ENCODE measurements at places on chromosomes 3 and 15.

DNA sequence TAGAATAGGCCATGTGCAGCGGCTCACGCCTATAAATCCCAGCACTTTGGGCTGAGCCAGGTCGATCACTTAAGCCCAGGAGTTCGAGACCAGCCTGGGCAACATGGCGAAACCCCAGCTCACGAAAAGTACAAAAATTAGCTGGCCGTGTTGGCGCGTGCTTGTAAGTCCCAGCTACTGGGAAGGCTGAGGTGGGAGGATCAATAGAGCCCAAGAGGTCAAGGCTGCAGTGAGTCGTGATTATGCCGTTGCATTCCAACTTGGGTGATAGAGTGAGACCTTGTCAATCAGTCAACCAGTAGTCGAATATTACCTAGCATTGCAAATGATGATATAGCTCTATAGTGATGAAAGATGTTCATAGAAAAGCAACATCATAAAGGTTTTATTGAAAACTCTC is 51.9 kb downstream of the USP8 start:
- no peak for DNase-seq

GRCh38 chr3:188729422-188729821 is 442.3 kb upstream of the TPRG1 start:
- no peak for DNase-seq

DNA sequence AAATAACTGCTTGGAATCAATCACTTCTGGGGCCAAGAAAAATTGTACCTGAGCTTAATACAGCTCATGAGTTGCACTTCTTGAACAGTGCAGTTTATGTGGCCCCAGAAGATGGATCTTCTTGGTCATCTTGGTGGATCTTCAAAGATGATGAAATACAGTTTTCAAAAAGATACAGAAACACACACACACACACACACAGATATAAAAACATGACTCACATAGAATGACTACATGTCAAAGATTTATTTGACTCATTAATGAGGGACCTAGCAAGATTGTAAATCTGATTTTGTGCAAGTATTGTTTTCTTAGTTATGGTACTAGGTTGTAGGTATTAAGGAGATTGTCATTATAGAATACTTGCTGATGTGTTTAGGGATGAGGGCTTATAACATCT is 32.6 kb downstream of the PDCD6IP start:
- peak; percentile 9 for DNase-seq

- DNase-seq = no peak
These were observed 569.8 kb downstream of the EDEM1 start for GRCh38 chr3:5757213-5757804.

DNA sequence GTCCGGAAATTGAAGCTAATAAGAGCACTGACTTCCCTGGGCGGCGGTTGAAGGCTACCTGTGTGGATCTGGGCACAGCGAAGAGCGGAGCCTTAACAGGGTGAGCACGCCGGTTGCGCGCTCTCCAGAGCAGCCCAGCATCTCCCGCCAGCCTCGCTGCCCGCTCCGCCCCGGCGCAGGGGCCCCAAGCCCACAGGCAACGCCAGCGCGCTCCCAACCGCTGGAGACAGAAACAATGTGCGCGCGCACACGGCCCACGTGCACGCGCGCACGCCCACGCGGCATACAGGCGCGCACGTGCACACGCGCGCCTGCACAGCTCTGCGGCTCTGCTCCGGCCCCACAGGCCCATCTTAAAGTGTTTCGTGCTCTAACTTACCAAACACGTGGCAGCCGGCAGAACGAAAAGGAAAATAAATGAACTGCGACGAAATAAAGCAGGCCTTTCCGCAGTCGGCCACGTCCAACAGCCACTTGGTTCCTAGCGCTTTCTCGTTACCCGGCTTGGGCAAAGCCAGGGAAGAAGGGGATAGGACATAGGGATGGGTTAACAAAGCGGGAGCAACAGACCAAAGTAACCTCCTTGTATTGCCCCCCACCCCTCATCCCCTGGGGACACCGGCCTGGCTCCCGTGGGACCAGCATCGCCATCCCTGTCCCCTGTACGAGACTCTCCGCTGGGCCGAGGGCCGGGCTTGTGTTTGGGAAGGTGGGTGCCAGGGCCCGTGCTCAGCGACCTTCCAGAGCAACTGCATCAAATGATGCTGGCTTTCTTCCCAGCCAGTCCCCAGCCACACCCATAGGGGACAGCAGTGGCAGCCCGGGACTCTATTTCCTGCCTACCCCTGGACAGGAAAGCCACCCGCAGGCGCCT is 203.7 kb downstream of the ABHD5 start:
- DNase-seq = peak; percentile 74

DNA sequence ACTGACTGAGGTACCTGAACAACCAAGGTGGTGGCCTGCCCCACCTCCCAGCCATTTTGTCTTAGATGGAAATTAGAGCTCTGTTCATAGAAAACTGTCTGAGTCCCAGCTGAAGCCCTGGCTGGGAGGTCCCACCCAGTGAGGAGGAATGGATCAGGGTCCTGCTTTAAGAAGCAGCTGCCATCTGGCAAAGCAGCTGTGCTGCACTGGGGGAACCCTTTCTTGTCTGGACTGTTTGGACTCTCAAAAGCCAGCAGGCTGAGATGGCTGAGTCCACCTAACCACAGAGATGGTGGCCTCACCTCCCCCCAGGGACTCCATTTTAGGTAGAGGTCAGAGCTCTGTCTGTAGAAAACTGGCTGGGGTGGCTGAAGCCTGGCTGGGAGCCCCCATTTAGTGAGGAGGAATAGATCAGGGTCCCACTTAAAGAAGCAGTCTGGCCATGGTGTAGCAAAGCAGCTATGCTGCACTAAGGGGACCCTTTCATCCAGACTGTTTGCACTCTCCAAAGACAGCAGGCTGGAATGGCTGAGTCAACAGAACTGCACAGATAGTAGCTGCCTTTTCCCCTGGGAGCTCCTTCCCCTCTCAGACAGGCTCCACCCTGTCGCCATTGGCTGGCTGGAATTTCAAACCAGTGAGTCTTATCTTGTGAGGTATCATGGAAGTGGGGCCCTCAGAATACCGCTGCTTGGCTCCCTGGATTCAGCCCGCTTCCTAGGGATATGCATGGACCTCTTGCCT is 116.9 kb downstream of the EPHA6 start:
- no peak for DNase-seq

GRCh38 chr15:39666677-39667076 is 85.8 kb downstream of the THBS1 start:
- DNase-seq = no peak

DNA sequence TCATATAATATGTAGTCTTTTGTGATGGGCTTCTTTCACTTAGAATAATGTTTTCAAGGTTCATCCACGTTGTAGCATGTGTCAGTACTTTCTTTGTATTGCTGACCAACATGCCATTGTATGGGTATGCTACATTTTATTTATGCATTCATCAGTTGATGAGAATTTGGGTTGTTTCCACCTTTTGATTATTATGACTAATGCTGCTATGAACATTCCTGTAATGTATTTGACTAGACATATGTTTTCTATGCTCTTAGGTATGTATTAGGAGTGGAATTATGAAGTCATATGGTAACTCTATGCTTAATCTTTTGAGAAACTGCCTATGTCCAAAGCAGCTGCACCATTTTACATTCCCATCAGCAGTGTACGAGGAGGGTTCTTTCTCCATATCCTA is 3.2 kb upstream of the PODXL2 start:
- DNase-seq = no peak

- DNase-seq = no peak
These were observed 302.5 kb upstream of the AZI2 start for GRCh38 chr3:28651159-28651558.

- no peak for DNase-seq
These were observed 30.7 kb downstream of the FMN1 start for GRCh38 chr15:33163816-33164215.

DNA sequence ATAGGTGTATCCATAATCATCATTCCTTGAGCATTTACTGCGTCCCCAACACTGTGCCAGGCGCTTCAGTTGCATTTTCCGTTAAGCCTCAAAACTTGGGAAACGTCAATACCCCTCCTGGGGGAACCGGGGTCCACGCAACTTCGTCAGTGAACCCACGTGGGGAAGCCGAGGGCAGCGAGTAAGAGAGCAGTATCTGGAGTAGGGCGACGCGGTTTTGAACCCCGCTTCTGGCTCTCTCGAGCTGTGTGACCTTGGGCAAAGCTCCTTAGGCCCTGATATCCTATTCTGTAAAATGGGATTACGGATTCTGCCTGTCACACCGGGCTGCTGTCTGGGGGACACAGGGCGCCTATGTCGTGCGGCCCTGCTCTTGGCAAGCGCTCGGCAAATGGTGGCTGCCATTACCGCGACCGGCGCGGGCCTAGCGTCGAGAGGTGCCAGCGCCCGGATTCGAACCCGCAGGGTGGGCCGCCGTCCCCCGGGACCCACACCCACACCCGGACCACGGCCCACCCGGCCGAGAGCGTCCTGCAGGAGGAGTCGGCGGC is 590 bp downstream of the POLG start:
- no peak for DNase-seq

- DNase-seq = no peak
These were observed 27.7 kb downstream of the TNIK start for GRCh38 chr3:171432548-171432947.

GRCh38 chr15:68517285-68517761 is 61.5 kb upstream of the CORO2B start:
- DNase-seq = no peak

DNA sequence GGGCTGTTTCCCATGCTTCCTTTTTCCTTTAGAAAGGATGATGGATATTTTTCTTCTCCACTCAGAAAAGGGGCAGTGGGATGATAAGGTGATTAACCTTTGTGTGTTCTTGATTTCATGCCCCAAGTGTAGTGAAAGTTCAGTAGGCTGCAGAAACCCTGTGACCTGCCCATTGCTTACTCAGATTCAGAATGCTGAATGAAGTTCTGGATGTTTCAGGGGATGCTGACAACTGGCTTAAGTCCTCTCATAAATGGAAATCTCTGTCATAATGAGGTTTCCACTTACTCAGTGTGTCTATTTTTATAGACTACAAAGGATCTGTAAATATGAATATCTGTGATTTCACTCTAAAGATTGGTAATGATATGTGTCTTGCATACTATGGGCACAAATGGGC is 471.3 kb upstream of the TPRG1 start:
- peak; percentile 58 for DNase-seq

DNA sequence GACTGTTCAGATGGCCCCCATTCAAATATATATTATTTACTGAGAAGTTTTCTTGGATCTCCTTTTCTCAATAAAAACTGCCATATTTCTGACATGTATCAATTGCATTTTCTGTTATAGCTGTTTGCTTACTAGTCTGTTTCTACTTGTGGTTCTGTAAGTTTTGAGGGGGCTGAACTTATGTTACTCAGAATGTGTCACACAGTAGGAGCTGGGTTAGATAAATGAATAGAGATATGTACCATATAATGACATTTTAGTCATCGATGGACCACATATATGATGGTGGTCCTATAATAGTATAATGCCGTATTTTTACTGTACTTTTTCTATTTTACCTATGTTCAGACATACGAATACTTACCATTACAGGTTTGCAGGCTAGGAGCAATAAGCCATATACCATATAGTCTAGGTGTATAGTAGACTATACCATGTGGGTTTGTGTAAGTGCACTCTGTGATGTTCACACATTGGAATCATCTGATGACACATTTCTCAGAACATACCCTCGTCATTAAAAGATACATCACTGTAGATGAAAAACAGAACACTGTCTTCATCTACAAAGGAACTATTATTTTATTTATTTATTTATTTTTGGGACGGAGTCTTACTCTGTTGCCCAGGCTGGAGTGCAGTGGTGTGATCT is 22.3 kb downstream of the PPP4R2 start:
- no peak for DNase-seq

GRCh38 chr3:150220799-150221198 is 187.3 kb upstream of the TSC22D2 start:
- DNase-seq = no peak

GRCh38 chr15:35129361-35129760 is 44.3 kb upstream of the NANOGP8 start:
- DNase-seq = no peak

- no peak for DNase-seq
These were observed 3.8 kb downstream of the SKOR1 start for GRCh38 chr15:67828969-67829646.

- no peak for DNase-seq
These were observed 146.0 kb upstream of the SMAD3 start for GRCh38 chr15:66919421-66919820.

GRCh38 chr3:101941318-101942040 is 92.2 kb downstream of the NFKBIZ start:
- DNase-seq = no peak

DNA sequence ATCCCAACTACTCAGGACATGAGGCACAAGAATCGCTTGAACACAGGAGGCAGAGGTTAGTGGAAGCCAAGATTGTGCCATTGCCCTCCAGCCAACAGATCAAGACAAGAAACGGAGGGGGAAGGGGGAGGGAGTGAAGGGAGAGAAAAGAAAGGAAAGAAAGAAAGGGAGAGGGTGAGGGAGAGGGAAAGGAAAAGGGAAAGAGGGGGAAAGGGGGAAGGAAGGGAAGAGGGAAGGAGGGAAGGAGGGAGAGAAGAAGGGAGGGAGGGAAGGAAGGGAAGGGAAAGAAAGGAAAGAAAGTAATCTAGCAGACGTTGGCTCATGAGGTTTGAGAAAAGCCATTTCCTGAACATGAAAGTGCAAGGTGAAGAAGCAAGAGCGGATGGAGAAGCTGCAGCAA is 53.1 kb upstream of the SETMAR start:
- DNase-seq = no peak

DNA sequence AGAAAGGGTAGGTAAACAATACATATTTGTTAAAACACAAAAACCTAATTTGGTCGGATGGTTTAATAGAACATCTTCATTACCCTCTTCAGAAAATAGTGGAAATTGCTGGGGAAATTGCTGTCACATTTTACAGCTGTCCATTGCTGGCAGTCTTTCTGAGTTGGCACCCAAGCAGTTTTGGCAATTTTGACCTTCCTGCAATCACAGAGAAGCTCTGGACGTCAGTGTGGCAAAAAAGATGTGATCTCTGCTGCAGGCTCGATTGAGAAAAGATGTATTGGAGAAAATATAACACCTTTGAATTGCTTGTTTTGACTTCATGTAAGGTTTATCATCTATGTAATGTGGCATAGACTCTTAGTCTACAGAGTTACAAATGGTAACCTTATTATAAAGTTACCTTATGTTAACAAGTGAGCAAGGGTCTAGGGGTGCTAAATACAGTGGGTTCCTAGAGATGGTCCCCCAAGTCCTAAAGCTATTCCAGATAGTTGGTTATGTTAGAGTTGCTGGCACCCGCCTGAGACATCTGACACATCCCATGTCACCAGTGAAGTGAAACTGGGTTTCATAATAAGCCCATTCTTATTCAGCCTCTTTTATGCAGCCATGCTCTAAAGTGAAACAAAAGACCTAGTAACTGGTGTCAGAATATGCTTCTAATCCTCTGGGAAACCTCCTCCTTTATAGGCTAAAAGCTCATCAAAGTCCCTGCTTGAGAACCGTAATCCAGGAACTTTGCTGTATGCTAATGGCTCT is 14.0 kb downstream of the UBE2E1 start:
- no peak for DNase-seq

- no peak for DNase-seq
These were observed 600.0 kb downstream of the SI start for GRCh38 chr3:164478323-164478722.

DNA sequence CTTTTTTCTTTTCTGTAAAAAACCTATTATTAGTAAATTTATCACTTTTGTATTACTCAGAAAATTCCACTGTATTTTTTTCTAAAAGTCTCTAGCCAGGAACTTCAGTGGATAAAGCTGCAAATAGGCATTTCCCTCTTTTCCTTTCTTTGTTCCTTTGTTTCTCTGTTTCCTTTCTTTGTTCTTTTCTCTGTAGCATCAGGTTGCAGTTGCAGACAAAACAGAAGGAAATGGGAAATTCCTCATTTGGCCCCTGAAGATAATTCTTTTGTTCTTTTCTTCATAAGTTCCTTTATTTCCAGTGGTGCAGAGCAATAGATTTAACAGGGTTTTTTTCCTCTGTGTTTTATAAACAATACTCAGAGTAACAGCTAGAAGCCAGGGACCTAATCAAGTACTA is 416.5 kb downstream of the TBL1XR1 start:
- DNase-seq = no peak
